Islet precursor cell (in vitro differentiated cells): ENCODE measurements at places on chromosomes 13 and 19.

GRCh38 chr19:3474614-3475013 is 5.7 kb downstream of the SMIM24 start:
- DNase-seq: no peak

DNA sequence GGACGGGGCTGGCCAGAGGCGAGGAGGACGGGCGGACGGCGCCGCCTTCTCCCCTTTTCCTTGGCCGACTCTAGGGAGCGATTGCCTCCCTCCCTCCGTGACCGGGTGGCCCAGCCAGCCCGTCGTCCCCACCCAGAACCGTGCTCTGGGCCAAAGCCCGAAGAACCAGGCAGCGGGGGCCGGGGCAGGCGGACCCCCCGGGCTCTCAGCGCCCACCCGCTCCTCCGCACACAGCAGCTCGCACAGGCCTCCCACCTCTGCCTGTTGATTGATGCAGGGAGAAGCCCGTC is 9.3 kb upstream of the MARCHF2 start:
- DNase-seq: no peak

DNA sequence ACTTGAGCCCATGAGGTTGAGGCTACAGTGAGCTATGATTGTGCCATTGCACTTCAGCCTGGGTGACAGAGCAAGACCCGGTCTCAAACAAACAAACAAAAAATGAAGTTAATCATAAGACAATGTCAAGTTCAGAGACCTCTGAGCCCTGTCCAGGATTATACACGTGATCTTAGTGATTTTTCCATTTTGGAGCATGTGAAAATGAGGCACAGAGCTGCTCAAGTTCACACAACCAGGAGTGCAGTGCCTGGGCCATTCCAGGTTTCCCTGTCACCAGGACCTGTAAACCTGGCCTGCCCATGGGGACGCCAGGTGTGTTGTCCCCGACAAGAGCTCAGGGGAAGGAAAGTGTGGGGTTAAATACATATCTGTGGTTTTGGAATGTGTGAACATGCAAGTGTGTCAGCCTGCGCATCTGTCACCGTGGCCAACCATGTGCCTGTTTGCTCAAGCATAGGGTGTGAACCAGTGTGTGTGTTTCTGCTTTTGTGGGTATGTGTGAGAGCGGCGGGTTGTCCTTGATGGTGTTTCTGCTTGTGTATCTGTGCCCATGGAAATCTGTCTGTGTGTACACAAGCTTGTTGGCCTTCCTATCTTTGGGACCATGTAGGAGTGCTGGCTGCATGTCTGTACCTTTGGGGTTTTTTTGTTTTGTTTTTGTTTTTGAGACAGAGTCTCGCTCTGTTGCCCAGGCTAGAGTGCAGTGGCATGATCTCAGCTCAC is 1.5 kb upstream of the FXYD1 start:
- no peak for DNase-seq

- DNase-seq: no peak
Observed at GRCh38 chr13:75694722-75695121, 58.6 kb downstream of the LMO7 start.

DNA sequence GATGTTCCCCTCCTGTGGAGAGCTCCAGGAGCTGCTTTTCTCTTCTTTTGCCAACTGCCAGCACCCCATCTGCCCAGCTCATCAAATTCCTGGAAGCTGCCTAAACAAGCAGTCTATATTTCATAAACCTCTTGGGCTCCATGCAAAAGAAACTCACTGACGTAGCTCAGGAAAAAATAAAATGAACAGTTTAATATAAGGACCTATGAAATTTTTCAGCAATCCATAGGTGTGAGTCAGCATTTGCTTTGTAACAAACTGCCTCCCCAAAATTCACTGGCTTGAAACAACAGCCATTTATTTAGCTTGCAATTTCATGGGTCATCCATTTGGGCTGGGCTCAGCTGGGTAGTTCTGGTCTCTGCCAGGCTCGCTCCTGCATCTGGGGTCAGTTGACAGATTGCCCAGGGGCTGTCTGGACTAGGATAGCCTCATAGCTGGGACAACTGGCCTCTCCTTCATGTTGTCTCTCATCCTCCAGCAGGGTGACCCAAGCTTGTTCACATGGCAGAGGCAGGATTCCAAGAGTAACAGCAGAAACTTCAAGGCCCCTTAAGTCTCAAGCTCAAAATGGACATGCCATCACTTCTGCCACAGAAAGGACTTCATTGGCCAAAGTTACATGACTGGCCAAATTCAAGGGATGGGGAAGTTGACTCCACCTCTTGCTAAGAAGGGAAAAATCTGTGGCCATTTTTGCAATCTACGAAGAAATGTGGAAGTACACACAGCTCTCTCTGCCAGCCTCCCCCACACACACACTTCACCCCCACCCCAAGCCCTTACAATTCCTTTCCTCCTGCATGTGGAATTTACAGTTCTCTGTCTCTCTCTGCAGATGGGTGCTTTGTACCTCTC is 7.9 kb upstream of the PVR start:
- no peak for DNase-seq

DNA sequence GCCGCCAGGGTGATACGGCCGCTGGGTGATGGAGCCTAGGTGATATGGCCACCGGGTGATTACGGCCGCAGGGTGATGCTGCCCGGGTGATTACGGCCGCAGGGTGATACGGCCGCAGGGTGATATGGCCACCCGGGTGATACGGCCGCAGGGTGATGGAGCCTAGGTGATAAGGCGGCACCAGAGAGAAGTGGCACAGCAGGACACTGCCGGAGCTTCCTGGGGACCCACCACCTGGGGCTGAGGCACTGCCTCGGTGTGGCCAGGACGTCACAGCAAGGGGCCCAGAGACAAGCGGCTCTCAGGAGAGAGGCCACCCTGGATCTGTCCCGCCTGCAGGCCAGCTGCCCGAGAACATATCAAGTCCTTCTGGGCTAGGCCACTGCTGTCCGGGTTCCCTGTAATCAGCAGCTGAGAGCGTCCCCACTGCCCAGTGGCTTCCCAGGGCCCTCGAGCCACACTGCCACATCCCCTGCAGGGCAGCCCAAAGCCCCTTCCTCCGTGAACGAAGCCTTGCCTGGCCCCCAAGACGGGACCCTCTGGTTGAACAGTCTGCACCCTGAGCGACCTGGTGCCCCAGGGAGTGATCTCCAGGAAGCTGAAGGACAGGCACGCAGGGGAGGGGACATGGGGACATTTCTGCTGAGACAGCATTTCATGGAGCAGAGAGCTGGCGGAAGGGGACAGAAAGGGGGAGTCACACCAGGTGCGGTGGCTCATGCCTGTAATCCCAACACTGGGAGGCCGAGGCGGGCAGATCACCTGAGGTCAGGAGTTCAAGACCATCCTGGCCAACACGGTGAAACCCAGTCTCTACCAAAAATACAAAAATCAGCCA is 22.1 kb downstream of the ZNF787 start:
- DNase-seq: no peak

GRCh38 chr19:11598103-11598483 is 810 bp downstream of the ZNF627 start:
- DNase-seq: no peak

- DNase-seq: no peak
Observed at GRCh38 chr13:67827992-67828391, 597.9 kb upstream of the PCDH9 start.
